ENCODE measurements at places on chromosomes 7 and 10.

GRCh38 chr10:65358565-65358964, 1567.3 kb upstream of the LRRTM3 start:
- DNase-seq = peak; percentile 7

DNA sequence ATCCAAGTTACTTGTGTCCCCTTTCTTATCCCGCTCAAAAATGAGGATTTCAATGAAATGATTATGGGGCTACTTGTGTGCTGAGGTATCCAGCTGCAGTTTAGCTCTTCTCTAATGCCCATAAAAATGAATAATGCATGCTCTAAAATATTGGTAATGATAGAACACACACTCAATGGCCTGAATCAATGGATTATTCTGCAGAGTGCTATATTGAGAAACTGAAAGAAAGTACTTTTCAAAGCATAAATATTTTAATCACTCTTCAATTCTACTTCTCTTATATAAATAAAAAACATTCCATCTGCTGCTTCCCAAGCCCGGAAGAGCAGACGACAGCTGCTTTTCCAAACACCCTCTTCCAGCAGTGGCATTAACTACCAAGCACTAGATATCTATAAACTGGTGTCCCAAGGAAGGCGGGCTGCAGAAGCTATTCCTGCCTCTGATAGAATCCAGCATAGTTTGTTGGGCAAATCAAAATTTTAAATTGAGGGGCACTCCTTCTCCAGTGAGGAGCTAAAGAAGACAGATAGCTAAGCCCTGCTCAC, 284.9 kb upstream of the AOAH start:
- DNase-seq = no peak

DNA sequence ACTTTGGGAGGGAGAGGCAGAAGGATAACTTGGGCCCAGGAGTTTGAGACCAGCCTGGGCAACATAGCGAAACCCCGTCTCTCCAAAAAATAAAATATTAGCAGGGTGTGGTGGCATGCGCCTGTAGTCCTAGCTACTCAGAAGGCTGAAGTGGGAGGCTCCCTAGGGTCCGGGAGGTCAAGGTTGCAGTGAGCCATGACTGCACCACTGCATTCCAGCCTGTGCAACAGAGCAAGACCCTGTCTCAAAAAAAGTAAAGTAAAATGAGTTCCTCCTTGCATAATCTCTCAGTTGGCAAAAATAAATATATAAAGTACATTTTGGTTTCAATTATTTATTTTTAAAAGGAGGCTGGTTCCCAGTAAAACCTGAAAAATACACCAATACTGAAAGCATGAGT, 11.8 kb downstream of the NANOS1 start:
- DNase-seq = no peak

GRCh38 chr10:118543714-118544400, 51.6 kb downstream of the PRLHR start:
- peak; percentile 60 for DNase-seq

GRCh38 chr10:103836861-103837260, 18.5 kb downstream of the SH3PXD2A start:
- DNase-seq = no peak

- DNase-seq = no peak
Observed at GRCh38 chr7:25968205-25968993, 183.6 kb upstream of the NFE2L3 start.

- DNase-seq = no peak
Observed at GRCh38 chr10:102473445-102474331, 22.3 kb upstream of the C10orf95 start.

DNA sequence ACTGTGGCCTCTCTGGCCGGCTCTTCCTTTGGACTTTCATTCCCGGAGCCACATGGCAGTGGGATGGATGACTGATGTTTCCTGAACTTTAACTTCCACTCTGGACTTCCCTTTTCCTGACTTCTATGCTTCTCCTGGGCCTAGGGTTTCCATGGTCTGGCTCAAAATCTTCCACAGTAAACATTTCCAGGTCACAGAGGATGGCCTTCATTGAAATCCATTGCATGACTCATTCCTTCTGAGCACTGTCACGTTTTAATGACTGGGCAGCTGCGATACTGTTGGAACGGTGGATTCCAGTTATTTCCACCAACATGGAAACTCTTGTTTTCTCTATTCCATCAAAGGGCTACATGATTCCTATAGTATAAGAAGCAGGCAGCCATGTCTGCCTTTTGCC, 24.4 kb upstream of the ZNF273 start:
- no peak for DNase-seq

- DNase-seq = peak; percentile 66
Observed at GRCh38 chr10:63027531-63027930, 105.6 kb upstream of the NRBF2 start.

GRCh38 chr7:138891446-138891810, 89.8 kb downstream of the KIAA1549 start:
- DNase-seq = no peak

GRCh38 chr7:128112018-128112780, 81.0 kb upstream of the LRRC4 start:
- no peak for DNase-seq

All from Ammon's horn (tissue), 1 donor.